ENCODE measurements at places on chromosomes 6 and 20.

GRCh38 chr6:64383277-64383676, 747.7 kb downstream of the PHF3 start:
- DNase-seq: no peak

GRCh38 chr20:24328901-24329300, 140.5 kb upstream of the SYNDIG1 start:
- DNase-seq: no peak

DNA sequence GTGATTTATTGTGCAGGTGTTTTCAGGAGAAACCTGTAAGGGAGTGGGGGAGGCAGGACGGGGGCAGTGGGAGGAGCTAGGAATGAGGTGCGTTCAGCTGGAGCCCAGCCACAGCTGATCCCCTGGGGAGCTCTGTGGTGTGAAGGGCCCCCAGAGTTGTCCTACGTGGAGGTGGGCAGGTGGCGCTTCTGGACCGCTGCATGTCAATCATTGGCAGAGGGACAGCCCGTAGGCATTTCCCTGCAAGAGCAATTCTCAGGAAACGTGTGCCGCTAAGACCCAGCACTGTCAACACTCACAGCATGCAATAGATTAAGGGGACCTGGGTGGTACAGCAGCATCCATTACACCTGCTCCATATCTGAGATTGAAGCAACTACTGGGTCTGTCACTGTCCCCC, 88.0 kb downstream of the PRND start:
- no peak for DNase-seq

DNA sequence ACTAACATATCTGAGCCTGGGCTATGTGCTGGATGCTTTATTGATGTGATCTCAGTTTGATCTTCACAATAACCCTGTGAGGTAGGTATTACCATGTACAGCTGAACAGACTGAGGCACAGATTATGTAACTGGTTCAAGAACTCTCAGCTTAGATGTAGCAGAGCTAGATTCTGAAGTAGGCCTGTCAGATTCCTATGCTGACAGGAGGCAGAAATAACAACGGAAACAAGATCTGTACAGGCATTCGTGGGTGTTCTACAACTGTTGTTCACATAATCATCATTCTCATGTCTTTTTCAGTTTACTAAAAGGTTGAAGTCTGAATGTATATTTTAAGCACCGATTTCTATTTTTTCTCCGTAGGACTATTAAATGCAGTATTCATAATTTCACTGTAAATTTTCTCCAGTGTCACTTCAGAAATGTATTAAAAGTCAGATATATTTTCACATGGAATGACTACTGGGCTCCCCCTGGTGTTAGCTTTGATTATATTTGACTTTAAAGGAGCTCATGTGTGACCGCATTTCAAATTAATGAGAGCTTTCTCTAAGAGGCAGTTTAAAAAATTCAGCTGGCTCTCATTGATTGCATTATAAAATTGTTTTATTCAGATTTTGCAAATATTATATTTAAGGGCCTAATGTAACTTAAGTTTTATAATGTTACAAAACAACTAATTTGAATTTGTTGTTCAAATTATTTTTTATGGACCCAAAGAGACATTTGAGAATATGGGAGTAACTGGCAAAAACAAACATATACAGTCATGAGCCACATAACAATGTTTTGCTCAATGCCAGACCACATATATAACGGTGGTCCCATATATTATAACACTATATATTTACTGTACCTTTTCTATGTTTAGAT, 36.4 kb upstream of the SLC17A4 start:
- DNase-seq: no peak

GRCh38 chr6:136166815-136167214, 83.3 kb downstream of the MTFR2 start:
- DNase-seq: no peak

DNA sequence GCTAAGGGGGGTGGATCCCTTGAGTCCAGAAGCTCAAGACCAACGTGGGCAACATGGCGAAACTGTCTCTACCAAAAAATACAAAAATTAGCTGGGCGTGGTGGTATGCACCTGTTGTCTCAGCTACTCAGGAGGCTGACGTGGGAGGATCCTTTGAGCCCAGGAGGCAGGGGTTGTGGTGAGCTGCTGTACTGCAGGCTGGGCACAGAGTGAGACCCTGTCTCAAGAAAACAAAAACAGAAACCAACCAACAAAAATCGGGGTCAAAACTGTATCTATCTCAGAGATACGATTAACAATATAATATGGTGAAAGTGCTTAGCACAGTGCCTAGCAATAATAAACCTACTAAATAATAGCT, 20.7 kb upstream of the BCAS1 start:
- no peak for DNase-seq

- no peak for DNase-seq
Observed at GRCh38 chr6:108465098-108465495, 95.6 kb upstream of the FOXO3 start.

All from esophagus squamous epithelium (tissue), 5 donors.